Stimulated activated CD4-positive, alpha-beta T cell treated with anti-CD3 and anti-CD28 coated beads, Interleukin-4, amount 100 ng/mL, for 4 hours (primary cell): ENCODE measurements at places on chromosomes 4 and X.

DNA sequence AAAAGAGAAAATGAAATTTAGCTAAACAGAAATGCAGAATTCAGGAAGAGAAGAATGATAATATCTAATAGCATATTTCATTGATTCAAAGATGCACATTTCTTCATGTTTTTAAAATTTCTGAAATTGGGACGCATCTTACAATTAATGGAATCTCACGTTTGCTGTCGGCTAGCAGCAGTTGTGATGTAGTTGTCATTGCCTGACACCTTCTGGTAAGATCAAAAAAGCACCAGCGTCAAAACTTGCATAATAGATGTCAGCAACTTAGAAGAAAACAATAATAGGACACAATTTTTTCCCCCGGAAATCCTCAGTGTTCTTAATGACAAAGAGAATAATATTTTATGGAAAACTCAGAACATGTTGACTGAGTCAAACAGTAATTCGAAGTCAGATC is 29.8 kb upstream of the SLC7A3 start:
- no peak for DNase-seq

- no peak for DNase-seq
These were observed 614.0 kb downstream of the STIM2 start for GRCh38 chr4:27474691-27475090.

GRCh38 chr4:94798808-94799207 is 41.1 kb downstream of the BMPR1B start:
- DNase-seq, result no peak

DNA sequence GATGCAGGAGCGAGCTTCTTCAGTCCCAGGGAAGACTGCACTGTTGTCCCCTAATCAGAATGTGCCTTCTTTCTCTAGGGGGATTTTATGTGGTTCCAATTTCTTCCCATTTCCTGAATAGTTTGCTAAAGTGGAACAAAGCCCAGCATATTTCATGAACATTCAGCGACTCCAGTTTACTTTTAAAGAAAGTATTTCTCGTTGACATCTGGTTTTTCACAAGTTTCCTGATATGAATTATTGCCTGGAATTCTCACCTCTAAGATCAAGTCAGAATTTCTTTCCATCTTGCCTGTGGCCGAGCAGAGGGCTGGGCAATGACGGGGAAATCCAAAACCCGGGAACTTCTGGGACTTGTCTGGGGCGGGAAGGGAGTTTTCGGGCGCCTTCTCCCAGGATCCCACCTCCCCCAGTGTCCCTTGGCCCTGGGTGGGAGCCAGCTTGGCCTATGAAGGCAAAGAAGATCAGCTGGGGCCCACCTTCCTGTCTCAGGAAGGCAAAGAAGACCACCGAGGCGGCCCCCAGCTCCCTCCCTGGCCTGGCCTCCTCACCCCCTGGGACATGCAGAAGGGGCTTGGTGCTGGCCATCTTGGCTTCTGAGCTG is 15.4 kb downstream of the SORCS2 start:
- DNase-seq, result no peak
